ENCODE measurements at places on chromosomes 4 and X.

DNA sequence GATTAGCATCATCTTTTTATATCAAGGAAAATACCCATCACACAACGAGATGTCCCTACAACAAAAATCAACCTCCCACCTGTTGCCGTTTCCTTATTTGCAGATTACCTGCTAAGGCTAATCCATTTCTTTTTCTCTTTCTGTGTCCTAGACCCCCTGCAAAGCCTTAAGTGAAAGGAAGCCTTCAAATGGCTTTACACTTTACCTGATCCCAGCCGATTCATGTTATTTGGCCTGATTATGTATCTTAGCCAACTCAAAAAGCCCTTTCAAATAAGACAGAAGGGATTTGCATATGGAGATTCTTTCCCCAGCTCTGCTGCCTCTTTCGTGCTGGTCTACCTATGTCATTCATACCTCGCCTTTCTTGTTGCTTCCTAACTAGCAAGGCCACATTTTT is 14.4 kb downstream of the ABCG2 start:
- DNase-seq = no peak

DNA sequence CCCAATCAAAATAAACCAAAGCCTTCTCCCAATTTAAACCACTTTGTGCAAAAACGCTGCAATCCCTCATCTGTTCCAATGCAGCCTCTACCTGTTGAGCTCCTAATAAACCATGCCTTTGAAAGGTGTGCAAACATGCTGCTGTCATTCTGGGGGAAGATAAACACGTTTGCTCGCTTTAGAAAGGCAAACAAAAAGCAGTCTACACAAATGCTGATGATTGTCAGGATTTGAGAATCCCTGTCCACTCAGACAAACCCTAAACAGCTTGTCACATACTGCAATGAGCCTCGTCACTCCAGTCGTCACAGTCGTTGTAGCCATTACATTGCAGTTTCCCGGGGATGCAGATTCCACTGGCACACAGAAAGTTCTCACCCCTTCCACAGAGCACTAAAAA is 145.2 kb downstream of the CORIN start:
- DNase-seq = no peak

DNA sequence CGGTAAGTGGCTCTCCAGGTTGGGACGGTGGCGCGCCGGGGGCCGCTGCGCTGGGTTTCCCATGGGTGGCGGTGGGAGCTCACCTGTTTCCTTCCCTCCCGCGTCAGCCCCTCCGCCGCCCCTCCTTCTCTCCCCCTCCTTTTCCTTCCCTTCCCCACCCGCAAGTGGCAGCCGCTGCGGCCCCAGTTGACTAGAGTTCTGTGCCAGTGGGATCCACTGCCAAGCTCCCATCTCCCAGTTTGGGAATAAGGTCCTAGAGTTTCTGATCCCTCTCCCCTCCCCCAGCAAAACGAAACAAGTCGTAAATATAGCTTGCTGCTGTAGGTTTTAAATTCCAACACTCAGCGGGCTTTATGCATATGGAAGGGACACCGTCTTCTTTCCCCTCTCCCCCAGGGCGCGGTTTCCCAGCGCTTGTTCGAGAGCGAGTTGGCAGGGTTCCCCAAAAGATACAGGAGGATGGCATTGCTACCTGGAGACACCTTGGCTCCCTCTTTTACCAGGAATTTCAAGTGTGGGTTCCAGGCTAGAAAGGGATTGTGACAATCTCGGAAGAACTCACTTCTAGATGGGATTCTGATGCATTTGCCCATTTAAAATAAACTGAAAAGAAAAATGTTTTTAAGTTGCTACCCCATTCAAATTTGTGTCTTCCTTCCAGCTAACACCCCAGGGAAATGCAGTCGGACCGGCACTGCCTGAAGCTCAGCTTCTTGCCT is 1.2 kb downstream of the TLL1 start:
- DNase-seq = peak; percentile 35

- DNase-seq = no peak
Measured at GRCh38 chr4:98903561-98903960, 25.4 kb downstream of the EIF4E start.

DNA sequence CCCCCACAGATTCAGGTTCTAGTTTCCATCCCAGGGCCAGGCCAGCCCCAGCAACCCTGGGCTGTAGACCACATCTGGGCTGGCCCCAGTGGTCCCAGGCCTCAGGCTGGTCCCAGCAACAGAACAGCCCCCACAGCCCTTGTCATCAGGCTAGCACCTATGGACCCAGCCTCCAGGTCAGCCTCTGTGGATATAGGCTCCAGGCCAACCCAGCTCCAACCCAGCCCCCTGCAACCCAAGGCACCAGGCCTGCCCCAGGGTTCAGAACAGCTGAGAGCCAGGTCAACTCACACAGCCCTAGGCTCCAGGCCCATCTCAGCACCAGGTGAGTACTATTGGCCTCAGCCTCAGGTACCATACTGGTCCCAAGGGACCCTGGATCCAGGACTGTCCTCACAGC is 155.3 kb downstream of the PWWP3B start:
- no peak for DNase-seq

GRCh38 chr4:107778784-107779530 is 45.8 kb upstream of the SGMS2 start:
- no peak for DNase-seq

DNA sequence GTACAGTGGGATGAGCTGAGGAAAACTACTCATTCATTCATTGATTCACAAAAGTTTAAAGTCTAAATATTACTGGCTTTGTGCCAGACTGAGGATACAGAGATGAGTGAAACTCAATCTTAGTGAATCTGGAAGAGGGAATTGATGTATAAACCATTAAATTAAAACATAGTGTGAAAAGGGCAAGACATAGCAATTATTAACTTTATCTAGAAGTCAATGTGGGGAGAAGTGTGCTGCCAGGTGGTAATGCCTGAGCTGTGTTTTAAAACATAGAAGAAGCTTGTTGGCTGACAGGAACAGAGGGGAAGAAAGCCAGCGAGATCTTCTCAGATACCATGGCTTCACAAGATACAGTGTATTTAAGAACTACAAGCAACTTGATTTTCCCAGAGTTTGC is 153.4 kb downstream of the BMPR1B start:
- DNase-seq = no peak

GRCh38 chr4:150337734-150338133 is 244.2 kb upstream of the MAB21L2 start:
- no peak for DNase-seq

DNA sequence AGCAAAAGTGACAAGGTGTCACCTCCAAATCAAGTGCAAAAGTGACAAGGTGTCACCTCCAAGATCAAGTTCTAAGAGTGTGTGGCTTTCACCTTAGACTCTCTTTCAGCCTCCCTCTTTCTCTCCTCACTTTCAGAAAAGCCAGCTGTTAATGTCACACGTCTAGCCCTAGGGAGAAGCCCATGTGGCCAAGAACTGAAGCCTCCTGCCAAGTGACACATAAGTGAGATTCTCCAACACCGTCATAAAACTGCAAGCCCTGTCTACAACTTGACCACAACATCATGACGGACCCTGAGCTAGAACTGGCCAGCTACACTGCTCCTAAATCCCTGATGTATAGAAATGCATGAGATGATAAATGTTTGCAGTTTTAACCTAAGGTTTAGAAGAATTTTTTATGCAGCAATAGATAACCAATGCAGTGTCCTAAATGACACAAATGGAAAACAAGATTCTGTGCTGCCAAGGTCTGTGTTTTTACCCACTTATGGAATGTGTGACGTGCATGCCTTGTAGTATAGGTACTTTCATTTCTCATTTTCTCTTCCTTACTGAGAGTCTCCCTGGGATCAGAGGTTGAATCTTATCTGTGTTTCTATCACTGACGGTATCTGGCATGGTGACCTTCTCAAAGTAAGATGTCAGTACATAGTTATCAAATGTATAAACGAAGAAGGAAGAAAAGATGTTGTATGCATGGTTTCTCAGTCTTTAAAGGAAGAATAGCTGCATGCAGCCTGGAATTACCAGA is 25.0 kb downstream of the NLGN4X start:
- DNase-seq = no peak

DNA sequence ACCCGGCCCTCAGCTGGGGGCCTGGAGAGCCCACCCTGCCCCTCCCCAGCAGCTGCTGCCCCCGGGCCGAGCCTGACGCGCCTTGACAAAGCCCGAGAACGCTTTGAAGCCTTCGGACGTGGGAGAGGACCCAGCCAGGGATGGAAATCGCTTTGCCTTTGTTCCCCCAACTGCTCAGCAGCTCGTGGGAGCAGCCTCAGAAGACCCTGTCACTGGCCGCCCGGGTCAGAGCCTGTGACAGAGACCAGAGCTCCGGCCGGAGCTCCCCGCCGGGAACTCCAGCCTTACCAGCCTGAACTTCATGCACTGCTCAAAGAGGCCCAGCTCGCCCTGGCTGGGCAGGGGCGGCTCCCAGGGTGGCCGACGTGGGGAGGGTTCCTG is 2.6 kb upstream of the SLC6A8 start:
- no peak for DNase-seq

GRCh38 chrX:40476958-40477357 is 103.8 kb upstream of the ATP6AP2 start:
- no peak for DNase-seq

GRCh38 chrX:76454456-76454927 is 27.0 kb downstream of the MAGEE1 start:
- no peak for DNase-seq

DNA sequence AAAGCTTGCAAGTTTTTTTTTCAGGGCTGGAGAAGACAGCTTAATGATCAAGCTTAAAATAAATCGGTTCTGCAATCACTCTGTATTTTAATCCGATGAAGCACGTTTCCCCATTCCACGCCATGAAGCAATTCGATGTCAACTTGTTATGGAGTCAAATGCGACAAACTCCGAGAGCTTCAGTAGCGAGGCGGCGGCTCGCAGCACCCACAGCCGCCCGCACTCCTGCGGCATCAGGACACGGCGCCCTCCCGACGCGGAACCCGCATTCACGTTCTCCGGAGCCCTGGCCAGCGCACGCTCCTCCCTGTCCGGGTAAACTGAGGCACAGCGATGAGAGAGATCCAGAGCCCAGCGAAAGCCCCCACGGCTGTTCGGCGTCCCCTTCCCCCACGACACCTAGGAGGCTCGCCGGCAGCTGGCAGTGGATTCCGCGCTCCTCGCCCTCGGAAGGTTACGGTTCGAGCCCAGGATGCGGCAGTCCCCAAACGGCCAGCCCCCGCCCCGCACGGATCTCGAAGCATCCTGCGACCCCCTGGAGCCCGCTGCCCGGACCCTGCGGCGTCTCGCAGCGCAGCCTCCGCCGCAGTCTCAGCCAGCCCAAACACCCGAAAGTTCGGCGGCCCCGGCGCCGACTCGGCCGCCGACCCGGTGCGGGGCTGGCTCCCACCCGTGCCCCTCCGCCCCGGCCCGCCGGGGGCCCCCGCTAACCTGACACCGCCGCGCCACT is 507 bp downstream of the MFAP3L start:
- DNase-seq = no peak

DNA sequence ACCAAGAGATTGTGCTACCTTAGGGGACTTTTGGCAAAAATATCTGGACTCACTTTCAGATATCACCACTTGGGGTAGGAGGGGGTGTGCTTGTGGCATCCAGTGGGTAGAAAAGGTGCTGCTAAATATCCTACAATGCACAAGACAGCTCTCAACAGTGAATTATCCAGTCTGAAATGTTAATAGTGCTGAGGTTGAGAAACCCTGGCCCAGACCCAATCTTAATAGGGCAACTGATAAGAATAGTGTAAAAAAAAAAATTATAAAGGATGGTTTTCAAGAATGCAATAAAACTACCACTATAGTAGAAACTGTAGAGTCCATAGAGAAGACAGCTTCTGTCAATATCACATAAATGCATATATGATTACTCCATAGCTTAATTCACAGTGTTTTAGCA is 185.5 kb downstream of the ZNF330 start:
- no peak for DNase-seq

DNA sequence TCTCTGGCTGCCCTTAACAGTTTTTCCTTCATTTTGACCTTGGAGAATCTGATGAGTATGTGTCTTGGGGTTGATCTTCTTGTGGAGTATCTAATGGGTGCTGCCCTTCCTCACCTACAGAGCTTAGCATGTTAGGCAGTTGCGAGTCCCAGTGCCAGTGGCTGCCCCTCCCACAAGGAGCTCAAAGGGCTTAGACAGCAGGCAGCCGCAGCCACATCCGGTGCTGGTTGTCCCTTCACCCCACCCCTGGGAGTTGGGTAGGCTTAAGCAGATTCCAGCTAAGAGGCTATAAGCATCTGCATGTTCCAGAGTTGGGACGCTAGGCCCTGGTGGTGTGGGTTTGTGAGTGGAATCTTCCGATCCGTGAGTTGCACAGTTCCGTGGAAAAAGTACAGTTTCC is 322.1 kb upstream of the ARX start:
- DNase-seq = no peak

GRCh38 chr4:185838514-185839193 is 26.7 kb upstream of the SORBS2 start:
- DNase-seq = no peak

DNA sequence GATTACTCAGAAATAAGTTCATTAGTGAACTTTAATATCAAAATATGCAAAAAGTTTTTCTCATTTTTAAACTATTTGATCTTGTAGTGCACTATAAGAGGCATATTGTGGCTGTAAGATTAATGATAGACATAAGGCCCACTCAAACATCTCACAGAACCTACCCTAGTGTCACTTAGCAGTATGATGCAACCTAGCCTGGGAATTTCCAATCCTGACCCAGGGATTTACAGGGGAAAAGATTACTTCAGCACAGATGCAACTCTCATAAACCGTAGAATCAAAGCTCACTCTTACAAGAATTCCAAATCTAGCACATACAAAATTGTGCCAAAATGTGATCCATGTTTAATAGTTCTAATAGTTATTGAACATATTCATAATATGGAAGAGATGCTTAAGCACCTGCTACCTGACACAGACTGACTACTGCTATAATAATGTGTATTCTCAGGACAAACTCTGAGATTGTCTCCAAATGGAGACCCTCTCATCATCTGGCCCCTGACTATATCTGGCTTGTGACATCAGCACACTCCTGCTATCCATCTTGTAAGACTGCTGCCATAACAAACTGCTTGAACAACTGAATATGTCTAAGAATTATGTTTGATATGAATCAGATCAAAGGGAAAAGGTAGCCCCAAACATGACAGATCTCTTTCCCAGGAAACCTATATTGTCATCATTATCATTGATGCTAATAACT is 271.9 kb downstream of the PABPC4L start:
- no peak for DNase-seq

- no peak for DNase-seq
Measured at GRCh38 chr4:53644607-53645006, 53.3 kb upstream of the LNX1 start.

DNA sequence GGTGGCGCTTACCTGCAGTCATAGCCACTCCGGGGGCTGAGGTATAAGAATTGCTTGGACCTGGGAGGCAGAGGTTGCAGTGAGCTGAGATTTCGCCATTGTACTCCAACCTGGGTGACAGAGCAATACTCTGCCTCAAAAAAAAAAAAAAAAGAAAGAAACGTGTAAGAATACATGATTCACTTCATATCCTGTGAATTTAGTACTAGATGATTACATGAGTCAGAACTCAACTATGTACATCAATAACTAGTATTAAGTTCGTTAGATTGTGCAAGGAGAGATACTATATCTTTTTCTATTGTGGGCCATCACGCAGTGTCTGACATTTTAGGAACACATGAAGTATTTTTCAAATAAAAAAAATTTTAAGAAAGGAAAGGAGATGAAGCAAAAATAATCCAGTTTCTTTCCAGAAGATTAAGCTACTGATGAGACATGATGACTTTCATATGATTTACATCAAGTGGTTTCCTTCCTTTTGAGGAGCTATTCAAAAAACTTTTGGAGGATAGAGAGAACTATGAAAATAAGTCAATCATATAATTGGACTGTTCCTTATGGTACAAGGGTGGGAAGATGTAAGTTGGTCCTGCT is 64.7 kb upstream of the EXOC1L start:
- no peak for DNase-seq

Data from left hindlimb (tissue), 1 donor.